ENCODE measurements at places on chromosomes 4 and X.

DNA sequence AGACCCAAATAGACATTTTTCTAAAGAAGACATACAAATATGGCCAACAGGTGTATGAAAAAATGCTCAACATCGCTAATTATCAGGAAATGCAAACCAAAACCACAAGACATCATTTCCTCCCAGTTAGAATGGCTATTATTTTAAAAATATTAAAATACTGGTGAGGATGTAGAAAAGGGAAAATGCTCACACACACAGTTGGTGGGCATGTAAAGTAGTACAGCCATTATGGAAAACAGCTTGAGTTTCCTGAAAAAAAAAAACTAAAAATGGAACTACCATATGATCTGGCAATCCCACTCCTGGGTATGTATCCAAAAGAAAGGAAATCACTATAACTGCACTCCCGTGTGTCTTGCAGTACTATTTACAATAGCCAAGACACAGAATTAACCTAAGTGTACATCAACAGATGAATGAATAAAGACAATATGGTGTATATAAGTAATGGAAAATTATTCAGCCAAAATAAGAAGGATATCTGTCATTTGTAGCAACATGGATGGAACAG is 128.9 kb upstream of the DKK2 start:
- DNase-seq, result no peak

GRCh38 chrX:11010476-11010875 is 100.7 kb upstream of the HCCS start:
- no peak for DNase-seq

DNA sequence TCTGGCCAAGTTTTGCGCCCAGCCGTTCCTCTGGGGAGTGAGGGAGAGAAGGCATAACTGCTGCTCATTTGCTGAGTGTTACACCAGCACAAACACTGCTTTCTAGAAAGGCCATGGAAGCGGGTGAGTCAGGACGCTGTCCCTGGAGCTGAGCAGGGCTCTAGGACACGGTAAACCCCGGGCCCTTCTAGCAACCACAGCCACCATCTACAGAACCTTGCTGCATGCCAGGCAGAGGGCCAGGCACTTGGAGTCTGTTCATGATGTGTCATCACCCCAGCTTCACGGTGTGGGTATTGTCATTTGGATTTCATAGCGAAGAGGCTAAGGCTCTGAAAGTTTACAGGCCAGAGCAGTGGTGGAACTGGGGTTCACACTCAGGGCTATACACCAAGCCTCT is 31.8 kb upstream of the C4orf50 start:
- DNase-seq, result no peak

DNA sequence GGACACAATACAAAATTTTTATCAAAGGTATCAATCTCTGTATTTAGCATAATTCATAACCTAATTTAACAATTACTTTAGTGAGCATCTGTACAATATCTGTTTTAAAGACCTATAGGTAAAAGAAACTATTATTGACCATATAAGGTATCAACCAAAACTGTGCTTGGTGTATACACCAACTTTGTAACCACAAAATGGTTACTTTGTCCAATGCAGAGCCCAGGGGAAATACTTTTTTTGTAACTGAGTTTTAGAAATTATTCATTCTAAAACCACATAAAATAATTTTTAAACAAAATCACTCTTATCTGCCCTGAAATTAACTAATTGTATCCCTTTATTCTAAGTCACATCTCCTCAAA is 5.0 kb downstream of the CXXC4 start:
- DNase-seq, result no peak

DNA sequence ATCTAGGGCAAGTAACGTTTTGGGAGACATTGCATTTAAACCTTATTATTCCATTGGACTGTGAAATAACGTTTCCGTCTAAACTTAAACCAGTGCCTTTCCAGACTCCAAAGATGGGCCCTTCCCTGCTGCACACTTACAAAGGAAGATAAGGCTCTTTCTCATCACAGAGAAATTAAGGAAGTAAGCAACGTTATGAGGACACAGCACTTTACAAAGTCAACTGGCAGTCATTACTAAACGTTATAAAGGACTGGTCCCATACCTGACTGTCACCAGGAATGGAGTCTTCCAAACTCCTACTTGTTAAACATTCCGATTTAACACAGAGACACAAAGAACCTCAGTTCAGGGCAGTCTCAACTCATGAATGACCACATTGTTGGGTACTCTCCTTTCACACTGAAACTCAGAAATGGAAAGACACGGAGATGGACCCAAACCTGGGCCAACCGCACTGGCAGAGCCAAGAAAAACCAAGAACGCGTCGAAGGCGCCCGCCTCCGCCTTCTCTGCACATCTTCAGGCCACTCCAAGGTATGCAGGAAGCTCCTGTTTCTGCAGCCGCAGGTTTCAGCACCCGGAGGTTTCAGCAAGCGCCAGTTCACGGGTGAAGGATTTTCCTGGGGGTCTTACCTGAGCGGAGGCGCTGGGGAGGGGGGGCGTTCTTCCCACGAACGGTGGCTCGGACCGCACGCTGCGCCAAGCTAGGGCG is 670 bp downstream of the PAPSS1 start:
- DNase-seq, result no peak

- DNase-seq, result peak; percentile 17
These were observed 8.7 kb downstream of the KIAA1210 start for GRCh38 chrX:119118780-119119395.

DNA sequence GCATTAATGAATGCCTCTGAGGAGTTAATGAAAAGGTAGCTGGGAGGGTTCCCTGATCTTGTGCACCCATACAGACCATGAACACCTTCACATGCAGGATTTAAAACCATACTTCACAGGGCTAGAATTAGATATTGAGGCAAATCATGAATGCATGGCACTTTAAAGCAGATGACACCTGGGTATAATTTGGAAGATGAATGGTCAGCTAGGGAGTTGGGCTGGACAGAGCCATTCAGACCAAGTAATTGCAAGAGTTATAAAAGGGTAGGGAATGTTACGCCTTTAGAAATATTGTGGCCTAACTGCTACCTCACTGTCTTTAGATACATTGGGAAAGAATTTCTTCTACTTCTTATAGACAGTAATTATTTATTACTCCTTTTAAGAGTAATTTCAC is 89.1 kb upstream of the ZNF827 start:
- DNase-seq, result no peak

GRCh38 chrX:84123585-84123984 is 64.4 kb downstream of the RPS6KA6 start:
- DNase-seq, result no peak

DNA sequence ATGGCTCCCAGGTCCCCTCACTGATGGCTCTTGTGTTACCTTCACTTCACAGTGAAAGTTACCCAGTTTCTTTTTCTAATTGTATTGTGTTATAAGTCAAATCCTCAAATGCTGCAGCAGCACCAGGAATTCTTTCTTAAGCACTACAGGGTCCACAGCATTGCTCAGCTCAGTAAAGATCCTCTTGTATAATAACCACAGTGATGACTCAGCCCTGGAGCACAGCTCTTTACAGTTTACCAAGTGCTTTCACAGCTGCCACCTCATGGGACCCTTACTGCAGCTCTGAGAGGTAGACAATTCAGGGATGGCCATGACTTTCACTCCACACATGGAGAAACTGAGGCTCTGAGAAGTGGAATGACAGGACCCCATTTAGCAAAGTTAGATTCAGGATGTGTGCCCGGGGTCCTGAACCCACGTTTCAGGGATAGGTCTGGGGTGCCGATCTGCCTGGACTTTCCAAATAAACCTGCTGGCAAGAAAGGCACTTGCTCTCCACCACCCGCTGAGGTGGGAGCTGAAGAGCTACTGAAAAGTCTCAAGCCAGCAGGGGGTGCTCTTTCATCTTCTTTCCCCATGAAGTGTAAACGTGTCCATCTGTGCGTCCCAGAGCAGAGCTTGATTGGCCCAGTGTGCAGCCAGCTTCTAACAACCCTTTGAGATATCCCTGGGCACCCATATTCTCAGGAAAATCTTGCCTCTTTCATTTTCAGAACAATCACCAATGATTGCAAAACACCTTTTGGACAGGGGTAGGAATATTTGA is 35.7 kb upstream of the GABRQ start:
- no peak for DNase-seq

DNA sequence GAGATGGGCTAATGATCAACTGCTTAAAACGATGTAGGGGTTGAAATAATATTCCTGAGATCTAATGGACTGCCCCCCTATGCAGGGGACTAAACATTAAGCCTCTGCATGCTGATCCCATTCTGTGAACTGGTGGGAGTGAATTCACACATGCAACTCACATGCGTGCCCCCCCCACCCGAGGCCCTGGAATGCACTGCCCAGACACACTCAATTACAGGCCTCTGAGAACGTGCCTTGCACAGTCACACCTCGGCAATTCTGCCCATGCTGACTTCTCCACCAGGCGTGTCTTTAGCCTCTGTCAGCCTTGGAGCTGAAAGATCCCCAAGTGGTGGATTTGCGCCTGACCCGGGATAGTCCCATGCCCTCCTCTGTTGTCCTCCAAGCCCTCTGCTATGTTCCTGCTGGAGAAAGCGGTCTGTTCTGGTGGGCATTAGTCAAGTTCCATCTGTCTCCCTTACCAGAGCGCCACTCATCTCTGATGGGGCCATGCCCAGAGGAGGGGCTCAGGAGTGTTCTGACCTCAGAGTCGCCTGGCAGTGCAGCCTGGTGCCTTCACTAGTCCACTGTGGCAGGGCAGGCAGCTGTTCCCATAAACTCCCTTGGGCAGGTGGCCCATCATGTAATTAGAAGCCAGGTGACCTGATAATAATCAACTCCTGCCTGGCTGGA is 86.5 kb downstream of the DRD5 start:
- DNase-seq, result no peak

DNA sequence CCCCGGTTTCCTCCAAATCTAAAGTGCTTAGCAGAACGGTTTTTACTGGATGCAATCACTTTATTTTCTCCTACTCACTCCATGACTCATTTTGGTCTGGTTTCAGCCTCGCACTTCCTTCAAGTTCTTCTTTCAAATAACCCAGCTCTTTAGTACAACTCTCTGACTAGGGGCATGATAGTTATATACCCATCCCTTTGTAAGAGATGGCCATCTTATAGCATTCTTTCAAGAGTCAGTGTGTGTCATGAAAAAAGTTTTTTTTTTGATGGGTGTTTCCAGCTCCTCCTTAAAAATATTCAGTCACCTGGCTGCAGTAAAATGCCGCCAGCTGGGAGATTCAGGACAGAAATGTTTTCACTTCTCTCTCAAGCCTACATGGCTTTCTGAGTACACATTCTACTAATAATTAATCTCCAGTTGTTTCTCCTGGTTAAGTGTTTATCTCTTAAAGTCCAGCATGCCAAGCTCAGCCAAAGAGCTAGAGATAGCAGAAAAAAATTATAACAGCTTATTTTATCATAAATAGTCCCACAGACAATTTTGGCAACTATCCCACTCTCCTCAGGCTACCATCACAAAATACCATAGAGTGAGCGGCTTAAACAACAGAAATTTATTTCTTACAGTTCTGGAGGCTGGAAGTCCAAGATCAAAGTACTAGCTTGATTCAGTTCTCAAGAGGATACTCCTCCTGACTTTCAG is 139.3 kb downstream of the GASK1B start:
- DNase-seq, result no peak

DNA sequence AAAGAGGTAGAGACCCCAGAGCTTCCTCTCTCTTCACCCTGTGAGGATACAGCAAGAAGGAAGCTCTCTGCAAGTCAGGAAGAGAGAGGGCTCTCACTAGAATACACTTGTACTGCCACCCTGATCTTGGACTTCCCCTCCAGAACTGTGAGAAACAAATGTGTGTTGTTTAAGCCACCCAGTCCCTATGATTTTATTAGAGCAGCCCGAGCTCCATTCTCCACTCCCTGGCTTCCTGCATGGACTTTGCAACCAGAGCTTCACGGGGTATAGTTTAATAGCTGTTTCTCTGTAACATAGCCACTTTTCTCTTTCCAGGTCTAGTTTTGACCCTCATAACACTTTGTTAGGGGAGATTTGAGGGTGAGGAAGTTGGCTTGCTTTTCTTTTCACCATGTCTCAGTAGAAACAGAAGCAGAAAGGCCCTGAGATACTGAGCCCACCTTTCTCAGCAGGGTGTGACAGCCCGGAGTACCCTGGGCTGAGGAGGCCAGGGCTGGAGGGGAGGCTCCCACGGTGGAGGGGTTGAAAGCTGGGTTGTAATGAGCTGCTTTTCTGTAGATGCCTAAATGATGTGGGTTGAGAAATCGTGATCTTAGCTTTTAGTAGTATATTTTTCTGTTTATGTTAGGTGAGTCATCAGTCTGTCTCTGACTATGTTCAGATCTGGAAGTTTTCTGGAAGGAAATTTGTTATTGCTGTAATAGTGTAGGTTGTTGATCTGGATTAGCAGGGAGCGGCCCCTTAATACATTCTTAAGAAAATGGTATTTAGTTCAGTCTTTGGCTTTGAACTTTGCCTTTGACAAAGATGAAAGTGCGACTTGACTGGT is 118.6 kb downstream of the PTTG2 start:
- no peak for DNase-seq

GRCh38 chrX:117969782-117970181 is 146.8 kb downstream of the KLHL13 start:
- no peak for DNase-seq

DNA sequence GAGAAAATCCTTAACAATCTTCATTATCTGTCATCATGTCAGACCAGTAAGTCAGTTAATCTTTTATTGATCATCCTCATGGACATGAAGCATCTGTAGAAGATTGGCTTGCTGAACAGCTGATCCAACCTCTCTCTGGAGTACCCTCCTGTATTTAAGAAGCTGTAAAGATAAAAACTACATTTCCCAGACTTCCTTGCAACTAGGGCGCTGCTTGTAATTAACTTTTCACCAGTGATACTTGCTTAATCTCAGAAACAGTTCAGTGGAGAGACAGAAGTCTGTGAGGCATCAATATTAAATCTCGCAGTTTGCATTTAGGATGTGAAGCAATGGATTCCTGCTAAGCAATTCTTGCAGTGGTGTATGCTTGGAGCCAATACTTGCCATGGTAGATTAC is 36.0 kb upstream of the SMARCA5 start:
- DNase-seq, result no peak

GRCh38 chr4:8846826-8847225 is 24.8 kb downstream of the HMX1 start:
- DNase-seq, result no peak

DNA sequence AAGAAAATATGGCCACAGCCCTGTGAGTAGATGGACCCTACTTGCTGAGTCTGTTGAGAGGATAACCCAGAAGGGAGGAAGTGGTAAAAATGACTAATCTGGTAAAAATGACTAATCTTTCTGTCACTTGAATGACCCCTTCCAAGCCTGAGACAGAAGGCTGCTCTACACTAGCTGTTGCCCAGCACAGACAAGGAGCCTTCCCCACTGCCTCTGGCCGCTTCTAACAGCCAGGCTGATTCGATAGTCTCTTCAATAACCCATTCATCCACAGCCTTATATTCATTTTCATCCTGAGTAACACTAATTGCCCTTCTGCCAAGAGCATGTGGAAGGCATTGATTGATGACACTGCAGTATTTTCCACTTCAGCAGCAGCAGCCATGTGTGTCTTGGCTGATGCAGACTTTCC is 18.4 kb downstream of the MAGEB17 start:
- no peak for DNase-seq

GRCh38 chr4:88807499-88807898 is 109.9 kb upstream of the NAP1L5 start:
- DNase-seq, result no peak
